ENCODE measurements at places on chromosomes 5 and 9.
A peak's percentile ranks its signal among the peaks of the same experiment; 100 is the strongest.

- no peak for DNase-seq
Measured at GRCh38 chr5:175243441-175243840, 200.5 kb downstream of the DRD1 start.

DNA sequence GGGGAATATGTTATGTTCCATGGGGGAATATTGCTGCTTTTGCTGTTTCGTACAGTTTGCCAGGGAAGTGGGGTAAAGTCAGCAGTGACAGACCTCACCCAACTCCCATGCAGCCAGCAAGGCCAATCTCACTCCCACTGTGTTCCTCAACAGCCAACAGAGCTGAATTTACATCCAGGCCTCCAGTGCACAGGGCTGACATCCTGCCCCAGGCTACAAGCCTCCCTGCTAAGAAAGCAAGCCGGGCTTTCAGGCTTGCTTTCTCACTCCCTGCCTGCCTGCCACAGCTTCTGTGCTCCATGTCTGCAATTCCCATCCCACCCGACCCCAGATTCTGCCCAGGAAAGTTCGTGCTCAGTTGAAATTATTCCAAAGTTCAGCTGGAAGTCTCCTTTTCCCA, 25.5 kb upstream of the SNCAIP start:
- no peak for DNase-seq

GRCh38 chr5:169415948-169416347, 115.0 kb upstream of the SLIT3 start:
- DNase-seq: no peak

GRCh38 chr9:137301081-137301947, 757 bp downstream of the NRARP start:
- DNase-seq: peak; percentile 62

GRCh38 chr5:61732796-61733195, 400.7 kb downstream of the ZSWIM6 start:
- DNase-seq: no peak

DNA sequence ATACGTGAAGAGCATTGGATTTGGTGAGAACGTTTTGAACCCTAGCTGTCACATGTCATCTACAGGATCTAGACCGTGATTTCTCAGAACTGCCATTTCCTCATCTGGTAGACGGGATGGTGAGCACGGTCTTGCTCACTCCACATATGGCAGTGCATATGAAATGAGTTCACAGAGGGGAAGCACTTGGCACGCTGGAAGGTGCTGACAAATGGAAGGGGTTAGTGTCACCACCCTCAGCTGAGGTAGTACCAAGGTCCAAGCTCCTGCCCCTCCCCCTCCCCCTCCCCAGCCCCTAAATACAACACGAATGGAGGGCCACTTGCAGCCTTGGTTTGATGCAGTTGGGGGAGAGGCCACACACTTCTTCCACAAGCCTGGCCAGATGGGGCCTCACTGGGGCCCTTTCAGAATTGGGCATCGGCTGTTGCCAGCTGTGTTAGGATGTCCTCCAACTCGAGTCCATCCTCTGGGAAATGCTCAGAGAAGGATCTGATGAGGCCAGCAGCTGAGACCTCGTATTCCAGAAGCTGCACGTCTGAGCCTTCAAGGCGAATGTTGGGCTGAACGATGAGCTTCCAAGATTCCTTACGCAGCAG, 322.4 kb downstream of the ANXA1 start:
- no peak for DNase-seq

GRCh38 chr9:20405078-20405477, 217.2 kb downstream of the MLLT3 start:
- no peak for DNase-seq

DNA sequence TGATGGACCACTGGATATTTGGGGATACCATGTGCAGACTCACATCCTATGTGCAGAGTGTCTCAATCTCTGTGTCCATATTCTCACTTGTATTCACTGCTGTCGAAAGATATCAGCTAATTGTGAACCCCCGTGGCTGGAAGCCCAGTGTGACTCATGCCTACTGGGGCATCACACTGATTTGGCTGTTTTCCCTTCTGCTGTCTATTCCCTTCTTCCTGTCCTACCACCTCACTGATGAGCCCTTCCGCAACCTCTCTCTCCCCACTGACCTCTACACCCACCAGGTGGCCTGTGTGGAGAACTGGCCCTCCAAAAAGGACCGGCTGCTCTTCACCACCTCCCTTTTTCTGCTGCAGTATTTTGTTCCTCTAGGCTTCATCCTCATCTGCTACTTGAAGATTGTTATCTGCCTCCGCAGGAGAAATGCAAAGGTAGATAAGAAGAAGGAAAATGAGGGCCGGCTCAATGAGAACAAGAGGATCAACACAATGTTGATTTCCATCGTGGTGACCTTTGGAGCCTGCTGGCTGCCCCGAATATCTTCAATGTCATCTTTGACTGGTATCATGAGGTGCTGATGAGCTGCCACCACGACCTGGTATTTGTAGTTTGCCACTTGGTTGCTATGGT, 54.5 kb upstream of the HNRNPA0 start:
- DNase-seq: no peak

DNA sequence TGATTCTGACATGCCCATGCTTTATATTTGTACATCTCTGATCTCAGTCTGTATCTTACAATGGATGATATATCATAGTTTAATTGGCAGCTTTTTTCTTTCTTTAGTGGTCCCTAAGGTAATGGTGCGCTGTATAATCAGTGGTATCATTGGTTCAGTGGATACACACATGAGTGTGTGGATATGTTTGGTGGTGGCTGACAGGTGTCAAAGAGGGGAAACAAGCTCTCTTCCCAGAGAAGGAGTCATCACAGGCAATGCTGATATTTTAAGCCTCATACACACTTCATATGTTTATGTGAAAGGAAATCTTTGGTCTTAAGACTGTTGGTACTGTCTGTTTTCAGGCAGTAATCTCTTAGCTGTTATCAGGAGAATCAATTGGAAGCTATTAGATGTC, 52.1 kb upstream of the KIAA1958 start:
- no peak for DNase-seq

DNA sequence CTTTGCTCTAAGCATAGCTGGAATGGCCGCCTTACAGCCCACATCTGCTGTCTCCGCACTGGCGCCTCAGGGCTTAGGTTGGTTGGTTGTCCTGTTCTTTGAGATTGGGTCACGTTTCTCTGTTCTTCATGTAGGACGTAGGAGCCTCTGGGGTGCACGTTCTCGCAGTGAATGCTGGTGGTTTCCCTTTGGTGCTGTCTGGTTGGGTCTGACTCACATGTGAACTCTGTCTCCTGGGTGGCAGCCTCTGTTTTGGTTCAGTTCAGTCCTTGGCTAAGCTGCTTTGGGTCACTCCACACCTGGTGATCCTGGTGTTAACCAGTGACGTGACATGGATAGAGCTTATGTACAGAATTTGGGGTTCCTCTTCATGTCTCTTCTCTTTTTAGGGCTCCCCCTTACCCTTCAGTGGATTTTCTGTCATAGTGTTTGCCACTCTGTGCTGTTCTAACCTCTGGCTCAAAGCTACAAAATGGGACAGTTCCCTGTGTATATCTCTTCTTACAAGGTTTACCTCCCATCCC, 12.6 kb upstream of the LPCAT1 start:
- DNase-seq: peak; percentile 31

GRCh38 chr9:137607141-137607857, 1.8 kb downstream of the ARRDC1 start:
- DNase-seq: peak; percentile 48

DNA sequence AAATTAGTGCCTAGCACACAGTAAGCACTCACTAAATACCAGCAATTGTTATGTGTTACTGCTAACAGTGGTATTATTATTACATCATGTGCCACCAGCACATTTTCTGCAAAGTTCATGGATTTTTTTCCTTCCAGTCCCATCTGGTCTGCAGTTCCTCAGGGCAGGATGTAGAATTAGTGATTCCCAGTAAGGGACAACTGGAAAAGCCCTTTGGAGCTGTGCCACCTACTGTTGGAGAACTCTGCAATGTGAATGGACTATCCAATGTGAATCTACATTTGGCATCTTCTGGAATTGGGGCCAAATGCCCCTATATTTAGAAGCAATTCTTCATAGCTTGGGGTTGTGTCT, 154.0 kb downstream of the CDH6 start:
- no peak for DNase-seq

- peak; percentile 22 for DNase-seq
Measured at GRCh38 chr5:56159521-56159947, 73.6 kb downstream of the ANKRD55 start.

- DNase-seq: no peak
Measured at GRCh38 chr5:84063041-84063440, 321.6 kb downstream of the EDIL3 start.

- DNase-seq: no peak
Measured at GRCh38 chr9:90333226-90333625, 309.4 kb downstream of the DIRAS2 start.

DNA sequence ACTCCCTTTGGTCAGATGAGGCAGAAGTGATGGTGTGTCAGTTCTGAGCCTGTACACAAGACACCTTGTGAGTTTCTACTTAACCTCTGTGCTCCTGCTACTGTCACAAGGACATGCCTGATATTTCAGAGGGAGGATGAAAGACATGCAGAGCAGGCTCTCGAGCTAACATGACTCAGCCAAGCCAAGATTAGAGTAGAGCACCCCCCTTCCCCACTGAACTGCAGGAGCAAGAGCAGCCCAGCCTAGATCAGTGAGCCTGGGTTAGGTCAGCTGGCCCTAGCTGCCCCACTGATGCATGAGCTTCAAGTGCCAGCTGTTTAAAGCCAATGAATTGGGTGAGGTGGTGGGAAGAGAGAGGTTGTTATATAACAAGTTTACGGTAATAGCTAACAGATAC, 36.7 kb downstream of the BRINP1 start:
- no peak for DNase-seq

DNA sequence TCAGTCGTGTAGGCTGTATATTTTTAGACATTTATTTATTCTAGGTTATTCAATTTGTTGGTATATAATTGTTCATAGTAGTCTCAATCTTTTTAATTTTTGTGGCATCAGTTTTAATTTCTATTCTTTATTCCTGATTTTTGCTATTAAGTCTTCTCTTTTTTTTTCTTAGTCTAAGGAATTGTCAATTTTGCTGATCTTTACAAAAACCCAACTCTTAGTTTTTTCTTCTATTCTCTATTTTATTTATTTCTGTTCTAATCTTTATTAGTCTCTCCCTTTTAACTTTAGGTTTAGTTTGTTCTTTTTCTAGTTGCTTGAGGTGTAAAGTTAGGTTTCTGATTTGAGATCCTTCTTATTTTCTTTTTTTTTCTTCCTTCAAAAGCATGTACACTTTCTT, 152.5 kb downstream of the FANCC start:
- DNase-seq: no peak

Measured in epithelial cell of esophagus (primary cell).